Activated CD8-positive, alpha-beta T cell treated with anti-CD3 and anti-CD28 coated beads for 36 hours (primary cell): ENCODE measurements at places on chromosomes 16 and 17. TPM values are rescaled to one million over a fixed set of nuclear protein-coding genes. Genes with fewer than 3 reads are reported as not detected.
A peak's percentile ranks its signal among the peaks of the same experiment; 100 is the strongest.

The RHBDL3 gene
- total RNA-seq, result not detected

The NPTX1 gene
- total RNA-seq, result 5.1 TPM

The G6PC1 gene
- total RNA-seq, result not detected

- no peak for DNase-seq
These were observed 223.1 kb downstream of the ZNF423 start for GRCh38 chr16:49632795-49633184.

GRCh38 chr17:61002316-61002736, 324.7 kb downstream of the BCAS3 start:
- no peak for DNase-seq

DNA sequence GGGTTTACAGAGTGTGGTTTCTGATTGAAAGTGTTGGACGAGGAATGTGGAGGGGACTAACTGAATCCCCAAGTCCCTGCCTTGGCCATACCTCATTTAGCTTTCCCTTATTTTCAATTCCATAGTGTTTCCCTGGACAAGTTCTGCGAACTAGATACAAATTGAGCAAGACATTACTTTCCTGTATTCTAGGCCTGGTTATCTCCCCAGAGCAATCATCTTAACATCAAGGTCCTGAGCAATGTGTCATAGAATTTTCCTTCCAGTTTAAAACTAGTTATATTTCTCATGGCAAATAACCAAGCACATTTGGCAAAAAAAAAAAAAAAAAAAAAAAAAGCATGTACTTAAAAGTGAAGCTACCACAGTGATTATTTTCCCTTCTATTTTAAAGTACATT, 330.1 kb downstream of the CDH11 start:
- no peak for DNase-seq

- no peak for DNase-seq
These were observed 234.5 kb downstream of the NTN1 start for GRCh38 chr17:9255833-9256232.

GRCh38 chr16:7440886-7441400, 108.3 kb downstream of the RBFOX1 start:
- no peak for DNase-seq

GRCh38 chr16:404971-405486, 3.3 kb downstream of the DECR2 start:
- DNase-seq, result no peak

- DNase-seq, result peak; percentile 72
These were observed 594 bp downstream of the MAPK8IP3 start for GRCh38 chr16:1706386-1707192.

DNA sequence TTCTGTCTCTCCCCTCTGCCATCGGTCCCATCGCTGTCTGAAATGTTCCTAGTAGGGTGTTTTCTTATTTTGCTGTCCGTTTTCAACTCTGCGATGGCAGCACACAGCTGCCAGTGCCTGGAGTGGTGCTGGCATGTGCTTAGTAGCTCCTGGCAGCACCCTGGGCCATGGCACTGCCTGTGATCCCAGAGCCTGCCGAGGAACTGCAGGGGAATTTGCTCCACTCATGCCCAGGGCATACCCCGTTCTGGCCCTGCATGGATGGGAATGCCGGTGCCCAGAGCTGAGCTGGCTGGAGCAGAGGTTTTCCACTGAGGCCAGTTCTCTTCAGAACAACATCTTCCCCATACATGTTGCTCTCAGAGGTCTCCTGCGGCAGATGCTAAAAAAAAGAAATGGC, 43.1 kb downstream of the GPT2 start:
- no peak for DNase-seq

GRCh38 chr16:86038926-86039310, 140.0 kb downstream of the IRF8 start:
- DNase-seq, result peak; percentile 65
